T-helper 1 cell (primary cell): ENCODE measurements at places on chromosomes 2 and 18.

GRCh38 chr2:221486106-221486505 is 86.0 kb downstream of the EPHA4 start:
- DNase-seq = no peak

GRCh38 chr2:137115081-137115794 is 349.9 kb downstream of the THSD7B start:
- DNase-seq = no peak

- DNase-seq = no peak
Measured at GRCh38 chr18:34835466-34835865, 125.4 kb downstream of the DTNA start.

- DNase-seq = no peak
Measured at GRCh38 chr2:10774394-10774793, 38.2 kb downstream of the PDIA6 start.

GRCh38 chr2:174798801-174799200 is 34.5 kb upstream of the CHRNA1 start:
- DNase-seq = no peak

DNA sequence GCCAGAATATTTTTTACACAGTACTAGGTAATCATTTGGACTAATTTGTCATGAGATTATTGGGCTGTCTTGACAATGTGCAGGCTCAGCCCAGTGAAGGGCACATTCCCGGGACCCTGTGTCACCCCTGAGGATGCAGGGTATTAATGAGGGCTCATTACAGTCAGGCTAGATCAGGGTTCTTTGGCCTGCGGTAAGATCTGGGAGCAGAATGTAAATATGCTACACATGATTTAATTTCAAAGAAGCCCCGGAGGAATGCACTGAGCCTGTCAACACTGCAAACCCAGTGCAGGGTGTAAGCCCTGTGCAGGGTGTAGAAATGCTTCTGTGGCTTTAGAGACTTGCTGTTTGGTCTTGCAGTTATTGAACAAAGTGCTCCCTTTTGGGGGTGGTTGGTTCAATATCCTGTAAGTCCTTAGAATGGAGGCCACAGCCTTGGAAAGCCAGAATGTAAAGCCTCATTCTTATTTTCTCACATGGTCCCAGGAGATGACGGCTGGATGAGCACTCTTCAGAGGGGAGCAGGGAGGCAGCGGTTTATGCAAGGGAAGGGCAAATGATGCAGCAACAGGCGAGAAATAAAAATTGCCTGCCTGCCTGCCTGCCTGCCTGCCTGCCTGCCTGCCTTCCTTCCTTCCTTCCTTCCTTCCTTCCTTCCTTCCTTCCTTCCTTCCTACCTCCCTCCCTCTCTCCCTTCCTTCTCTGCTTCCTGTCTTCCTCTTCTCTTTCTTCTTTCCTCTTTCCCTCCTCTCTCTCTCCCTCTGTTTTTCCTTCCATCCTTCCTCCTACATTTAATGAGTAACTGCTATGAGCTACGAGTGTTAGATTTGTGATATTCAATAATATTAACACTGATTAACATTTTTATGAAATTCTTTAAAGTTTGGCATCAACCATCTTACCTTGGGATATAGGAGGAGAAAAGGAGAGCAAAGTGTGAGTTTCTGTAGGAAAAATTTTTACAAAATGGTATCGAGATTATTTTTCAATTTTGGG is 148.8 kb downstream of the VAPA start:
- no peak for DNase-seq

- DNase-seq = no peak
Measured at GRCh38 chr2:215664847-215665525, 229.1 kb upstream of the FN1 start.

DNA sequence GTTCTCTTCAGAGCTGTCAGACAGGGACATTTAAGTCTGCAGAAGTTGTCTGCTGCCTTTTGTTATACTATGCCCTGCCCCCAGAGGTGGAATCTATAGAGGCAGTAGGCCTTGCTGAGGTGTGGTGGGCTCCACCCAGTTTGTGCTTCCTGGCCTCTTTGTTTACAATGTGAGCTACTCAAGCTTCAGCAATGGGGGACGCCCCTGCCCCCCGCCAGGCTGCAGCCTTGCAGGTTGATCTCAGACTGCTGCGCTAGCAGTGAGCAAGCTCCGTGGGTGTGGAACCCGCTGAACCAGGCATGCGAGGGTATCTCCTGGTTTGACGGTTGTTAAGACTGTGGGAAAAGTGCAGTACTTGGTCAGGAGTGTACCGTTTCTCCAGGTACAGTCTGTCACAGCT is 24.0 kb upstream of the PAIP2B start:
- DNase-seq = no peak

- DNase-seq = no peak
Measured at GRCh38 chr2:104465981-104466380, 387.9 kb upstream of the POU3F3 start.

GRCh38 chr18:5966514-5966913 is 71.2 kb upstream of the TMEM200C start:
- no peak for DNase-seq

GRCh38 chr18:12287131-12287681 is 20.8 kb upstream of the TUBB6 start:
- no peak for DNase-seq

DNA sequence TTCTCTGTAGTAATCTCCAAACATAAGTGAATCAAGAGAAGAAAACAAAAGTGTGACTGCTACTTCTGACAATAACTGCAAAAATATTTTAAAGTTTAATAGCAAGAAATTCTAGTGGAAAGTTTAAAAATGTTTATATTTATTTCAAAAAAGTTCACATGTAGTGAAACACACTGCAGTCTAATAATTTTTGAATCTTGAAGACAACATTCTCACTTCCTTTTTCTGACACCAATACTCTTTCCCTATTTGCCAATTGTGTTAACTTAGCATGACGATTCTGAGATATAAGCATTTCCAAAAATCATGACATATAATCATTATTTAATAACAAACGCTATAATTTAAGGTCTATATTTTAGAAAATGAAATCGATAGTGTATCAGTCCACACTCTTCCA is 429.1 kb upstream of the PKDCC start:
- no peak for DNase-seq

DNA sequence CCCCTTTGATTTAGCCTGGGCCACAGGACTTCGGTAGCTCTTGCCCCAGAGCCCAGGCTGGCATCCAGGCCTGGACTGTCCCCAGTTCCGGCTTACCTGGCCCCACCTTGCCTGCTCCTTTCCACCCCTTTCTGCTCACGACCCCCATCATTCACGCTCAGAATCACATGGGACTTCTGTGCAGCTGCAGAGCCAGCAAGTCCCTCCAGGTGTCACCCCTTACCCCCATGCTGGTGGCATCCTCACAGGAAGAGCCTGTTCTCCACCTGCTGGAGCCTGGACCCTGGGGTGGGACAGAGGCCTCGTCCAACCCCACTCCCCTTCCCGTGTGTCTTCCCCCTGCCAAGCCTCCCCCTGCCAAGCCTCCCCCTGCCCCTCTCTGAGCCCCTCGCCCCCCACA is 7.9 kb upstream of the KCNIP3 start:
- no peak for DNase-seq

DNA sequence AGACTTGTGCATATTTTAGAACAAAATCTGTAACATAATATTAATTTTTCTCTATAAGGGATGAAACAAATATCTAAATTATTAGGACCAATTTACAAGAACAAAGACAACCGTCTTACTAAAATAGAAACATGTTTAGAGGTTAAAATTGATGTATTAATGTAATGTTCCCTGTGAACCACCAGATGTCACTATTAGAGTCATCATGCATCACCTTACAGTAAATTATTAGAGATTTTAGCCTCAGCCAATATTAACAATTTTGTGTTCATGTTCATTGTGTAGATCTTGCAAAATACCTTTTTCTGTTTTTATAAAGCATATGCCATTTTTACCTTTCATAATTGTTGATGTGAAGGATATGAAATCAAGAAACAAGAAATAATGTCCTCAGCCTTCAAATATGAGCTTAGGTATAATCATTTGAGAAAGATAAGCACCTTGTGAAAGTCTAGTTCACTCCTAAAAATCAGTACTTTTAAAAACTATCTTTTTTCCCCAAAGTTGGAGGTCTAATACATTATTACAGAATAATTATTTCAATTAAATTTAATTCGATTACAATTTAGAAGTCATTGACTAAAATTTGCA is 344.3 kb upstream of the KCNH7 start:
- DNase-seq = no peak

DNA sequence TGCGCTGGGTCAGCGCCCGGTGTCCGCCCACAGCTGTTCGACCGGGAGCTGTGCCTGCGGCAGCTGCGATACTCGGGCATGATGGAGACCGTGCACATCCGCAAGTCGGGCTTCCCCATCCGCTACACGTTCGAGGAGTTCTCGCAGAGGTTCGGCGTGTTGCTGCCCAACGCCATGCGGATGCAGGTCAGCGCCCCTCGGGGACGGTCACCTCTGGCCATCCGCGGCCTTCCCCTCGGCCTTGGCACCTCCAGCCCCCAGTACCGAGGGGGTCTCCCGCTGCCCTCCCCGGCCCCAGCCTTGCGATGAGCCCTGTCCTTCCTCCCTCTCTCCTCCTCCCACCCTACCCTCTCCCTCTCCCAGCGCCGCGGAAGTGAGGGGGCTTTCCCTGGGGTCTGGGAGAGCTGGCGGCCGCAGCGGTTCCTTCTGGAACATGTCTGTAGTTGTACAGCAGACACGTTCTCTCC is 53.2 kb upstream of the GPR17 start:
- DNase-seq = no peak

DNA sequence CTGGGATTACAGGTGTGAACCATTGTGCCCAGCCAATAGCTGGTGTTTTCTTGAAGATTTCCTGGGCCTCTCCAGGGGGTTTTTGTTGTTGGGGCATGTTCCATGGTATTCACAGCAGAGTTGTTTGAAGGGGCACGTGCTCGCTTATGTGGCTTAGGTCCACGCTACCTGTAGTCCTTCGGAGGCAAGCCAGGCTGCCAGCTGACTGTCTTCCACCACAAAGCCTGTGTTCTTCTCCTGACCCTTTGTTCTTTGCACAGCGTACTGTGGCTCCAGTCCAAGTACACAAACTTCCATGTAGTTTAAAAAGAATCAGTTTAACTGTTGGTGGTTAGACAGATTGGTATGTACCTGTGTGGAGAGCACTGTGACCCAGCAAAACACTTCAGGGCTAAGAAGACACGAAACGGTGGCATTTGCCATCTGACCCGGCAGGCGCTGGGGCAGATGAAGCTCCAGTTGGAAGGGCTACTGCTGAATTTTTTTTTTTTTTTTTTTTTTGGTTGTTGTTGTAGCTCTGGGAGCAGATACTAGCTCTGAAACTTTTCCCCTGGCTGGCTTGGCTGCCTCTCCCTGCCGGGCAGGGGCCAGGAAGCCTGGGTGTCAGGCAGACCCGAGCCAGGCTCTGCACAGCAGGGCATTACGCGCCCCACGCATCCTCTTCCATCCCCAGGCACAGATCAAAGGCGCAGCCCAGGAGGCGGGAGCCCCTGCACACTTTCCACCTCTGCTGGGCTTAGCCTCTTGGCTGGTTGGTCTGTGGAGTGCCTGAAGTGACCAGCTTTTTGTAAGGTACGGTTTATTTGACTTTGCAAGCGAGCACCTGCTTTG is 5.7 kb downstream of the GREB1 start:
- no peak for DNase-seq

DNA sequence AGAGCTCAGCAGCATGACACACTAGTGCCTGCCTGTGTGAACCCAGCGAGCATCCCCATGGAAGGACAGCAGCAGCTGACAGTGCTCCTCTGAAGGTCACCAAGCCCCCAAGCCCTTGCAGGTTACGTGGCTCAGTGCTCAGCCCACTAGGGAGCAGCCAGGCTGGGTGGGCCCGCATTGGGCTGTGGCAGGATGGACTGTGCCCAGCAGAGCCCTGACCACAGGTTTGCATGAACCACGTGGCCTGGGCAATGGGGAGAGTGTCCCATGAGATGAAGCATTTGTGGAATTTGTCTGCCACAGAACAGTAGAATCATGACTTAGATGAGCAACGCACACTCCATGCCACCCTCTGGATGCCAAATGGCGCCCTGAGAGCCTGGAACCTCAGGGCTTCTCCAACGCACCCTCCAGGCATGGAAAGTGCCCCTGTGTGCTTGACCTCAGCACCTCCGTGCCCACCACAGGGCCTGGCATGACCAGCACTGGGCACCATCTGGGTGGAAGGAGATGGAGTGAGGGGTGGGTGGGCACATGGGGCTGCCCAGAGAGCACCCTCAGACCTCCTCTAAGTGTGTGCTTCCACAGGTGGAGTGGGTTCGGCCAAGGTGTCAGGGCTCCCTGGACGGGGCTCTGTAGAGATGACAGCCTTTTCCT is 216.1 kb upstream of the RAB6C start:
- no peak for DNase-seq

DNA sequence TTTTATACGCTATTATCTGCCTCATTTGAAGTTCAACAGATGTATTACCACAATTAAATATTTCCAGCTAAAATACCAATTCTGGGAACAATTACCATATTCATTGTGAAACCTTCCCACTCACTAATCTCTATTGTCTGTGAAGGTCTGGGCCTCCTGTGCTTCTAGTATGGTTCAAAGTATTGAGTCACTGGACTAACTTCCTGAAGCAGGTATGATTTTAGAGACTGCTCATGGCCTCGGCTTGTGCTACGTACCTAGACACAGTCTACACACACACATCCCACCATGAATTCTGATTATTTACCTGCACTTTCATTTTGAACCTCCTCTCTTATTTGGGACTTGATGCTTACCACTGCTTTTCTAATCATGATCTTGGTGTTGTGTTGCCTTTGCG is 180.7 kb upstream of the EPHA4 start:
- no peak for DNase-seq

- DNase-seq = no peak
Measured at GRCh38 chr2:28488858-28489575, 6.8 kb upstream of the PLB1 start.

DNA sequence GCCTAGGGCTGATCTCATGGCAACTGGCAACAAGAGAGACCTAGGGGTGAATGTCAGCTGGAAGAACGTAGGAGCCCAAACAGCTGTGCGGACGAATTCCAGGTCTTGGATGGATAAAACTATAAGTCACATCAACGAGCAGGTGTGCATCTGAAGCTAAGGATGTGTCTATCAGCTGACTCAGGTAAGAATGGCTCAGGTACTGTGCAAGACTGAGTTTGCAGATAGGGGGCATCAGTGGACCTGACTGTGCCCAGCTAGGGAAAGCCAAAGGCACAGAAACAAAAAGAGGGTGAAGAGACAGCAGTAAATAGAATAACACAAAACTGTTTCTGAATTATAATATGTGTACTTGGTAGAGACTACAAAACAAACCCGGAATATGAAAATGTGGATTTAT is 357.3 kb downstream of the ZEB2 start:
- DNase-seq = peak; percentile 16

GRCh38 chr2:231680285-231680991 is 27.9 kb upstream of the PTMA start:
- no peak for DNase-seq

GRCh38 chr18:32909798-32910561 is 137.2 kb upstream of the KLHL14 start:
- DNase-seq = no peak

DNA sequence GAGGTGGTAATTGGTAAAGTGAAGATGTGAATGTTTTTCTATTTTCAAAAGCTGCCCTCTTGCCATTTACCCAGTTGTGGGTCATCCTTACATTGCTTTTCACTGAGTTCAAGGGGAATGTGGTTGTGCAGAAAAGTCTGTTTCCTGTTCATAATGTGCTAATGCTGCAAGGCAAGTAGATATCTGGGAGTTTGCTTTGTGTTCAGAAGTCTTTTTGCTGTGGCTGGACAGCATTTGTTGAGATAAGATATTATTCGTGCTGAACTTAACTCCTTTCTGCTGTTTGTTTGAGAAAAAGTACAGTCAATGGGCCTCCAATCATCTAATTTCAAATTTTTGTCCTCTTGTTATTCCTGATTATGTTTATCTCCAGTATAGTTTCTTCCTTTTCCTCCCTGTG is 263.2 kb downstream of the LTBP1 start:
- DNase-seq = no peak
